ENCODE measurements at places on chromosomes 11 and 22.
A peak's percentile ranks its signal among the peaks of the same experiment; 100 is the strongest.

- no peak overlapping the region for H3K4me3 ChIP-seq
- peaks cover 12% of the 10 kb centered on the region for H3K36me3 ChIP-seq
- H3K4me1 ChIP-seq = no peaks in the 10 kb centered on the region
- H3K27ac ChIP-seq = no peak overlapping the region
- H3K27me3 ChIP-seq = no peaks in the 10 kb centered on the region
Observed at GRCh38 chr22:49768951-49769690, 58.6 kb downstream of the BRD1 start.

DNA sequence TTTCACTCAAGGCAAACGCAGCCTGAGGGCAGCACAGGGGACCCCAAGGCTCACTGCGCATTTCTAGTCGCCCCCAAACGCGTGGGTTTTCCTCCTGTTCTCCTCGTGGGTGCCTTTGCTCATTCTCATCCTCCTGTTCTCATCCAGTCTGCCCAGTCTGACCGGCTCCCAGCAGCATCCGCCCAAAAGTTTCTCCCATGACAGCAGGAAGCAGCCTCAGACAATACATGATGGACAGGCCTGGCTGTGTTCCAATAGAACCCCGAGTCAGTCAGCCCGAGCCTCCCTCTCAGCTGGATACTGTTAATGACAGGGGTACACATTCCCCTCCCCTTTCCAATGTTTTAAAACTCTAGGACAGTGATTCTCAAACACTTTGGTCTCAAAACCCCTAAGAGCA lies 22.5 kb upstream of the KRTAP5-7 start:
- H3K36me3 ChIP-seq = peaks cover 42% of the 10 kb centered on the region
- no peak for DNase-seq
- no peaks in the 10 kb centered on the region for H3K4me1 ChIP-seq
- no peak overlapping the region for H3K27ac ChIP-seq
- no peaks in the 10 kb centered on the region for H3K27me3 ChIP-seq
- no peak overlapping the region for H3K4me3 ChIP-seq

DNA sequence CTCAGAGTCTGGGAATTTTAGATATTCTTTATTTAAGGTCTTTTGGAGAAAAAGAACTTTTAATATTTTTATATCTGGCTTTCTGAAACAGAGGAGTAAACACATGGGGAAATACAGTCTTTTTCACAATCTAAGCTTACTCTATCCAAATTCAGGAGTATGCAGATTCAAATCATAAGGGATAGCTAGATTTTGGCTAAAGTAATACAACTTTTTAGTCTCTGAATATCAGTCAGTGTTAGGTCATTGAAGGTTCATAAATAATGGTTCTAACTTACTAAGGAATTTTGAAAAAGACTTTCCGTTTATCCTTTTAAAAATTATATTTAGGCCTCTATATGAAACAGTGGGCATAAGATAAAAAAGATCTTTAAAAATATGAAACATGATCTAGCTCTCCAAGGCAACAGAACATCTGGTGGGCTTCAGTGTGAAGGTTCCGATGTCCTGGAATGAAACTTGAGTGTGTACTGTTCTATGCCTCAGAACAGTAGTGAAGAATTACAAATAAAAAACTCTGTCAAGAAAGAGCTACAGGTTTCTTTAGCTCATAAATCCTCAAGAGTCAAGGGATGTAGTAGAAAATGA lies 165.2 kb upstream of the PDGFD start:
- no peaks in the 10 kb centered on the region for H3K27me3 ChIP-seq
- H3K4me1 ChIP-seq = no peaks in the 10 kb centered on the region
- DNase-seq = no peak
- H3K36me3 ChIP-seq = no peaks in the 10 kb centered on the region
- no peak overlapping the region for H3K4me3 ChIP-seq
- H3K27ac ChIP-seq = no peak overlapping the region

DNA sequence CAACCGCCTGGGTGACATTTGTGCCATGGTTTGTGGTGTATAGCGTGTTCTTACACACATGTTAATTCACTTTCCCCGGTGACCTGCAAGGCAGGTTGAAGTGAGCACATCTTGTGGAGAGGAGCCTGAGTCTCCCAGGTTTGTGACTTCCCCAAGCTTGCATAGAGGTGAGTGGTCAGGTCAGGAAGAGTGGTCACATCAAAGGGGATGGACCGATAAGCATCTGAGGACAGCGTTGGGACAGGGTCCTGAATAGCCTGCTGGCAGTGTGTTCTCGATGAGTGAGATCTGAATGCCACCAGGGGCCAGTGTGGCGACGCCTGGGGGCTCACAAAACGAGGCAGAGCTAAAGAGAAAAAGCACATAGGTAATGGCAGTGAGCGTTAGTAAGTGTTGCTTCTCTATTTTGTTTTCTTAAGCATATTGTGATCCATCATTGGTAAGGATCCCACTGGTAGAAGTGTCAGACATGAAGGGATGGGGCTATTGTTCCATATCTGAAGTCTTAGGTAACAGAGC lies 154.6 kb downstream of the GRIK4 start:
- no peak overlapping the region for H3K4me3 ChIP-seq
- H3K4me1 ChIP-seq = no peaks in the 10 kb centered on the region
- H3K27me3 ChIP-seq = no peaks in the 10 kb centered on the region
- H3K36me3 ChIP-seq = no peaks in the 10 kb centered on the region
- H3K27ac ChIP-seq = no peak overlapping the region
- no peak for DNase-seq

GRCh38 chr22:25449781-25450317 lies 114.6 kb upstream of the GRK3 start:
- H3K4me3 ChIP-seq = peak overlapping the region; percentile 96
- DNase-seq = no peak

DNA sequence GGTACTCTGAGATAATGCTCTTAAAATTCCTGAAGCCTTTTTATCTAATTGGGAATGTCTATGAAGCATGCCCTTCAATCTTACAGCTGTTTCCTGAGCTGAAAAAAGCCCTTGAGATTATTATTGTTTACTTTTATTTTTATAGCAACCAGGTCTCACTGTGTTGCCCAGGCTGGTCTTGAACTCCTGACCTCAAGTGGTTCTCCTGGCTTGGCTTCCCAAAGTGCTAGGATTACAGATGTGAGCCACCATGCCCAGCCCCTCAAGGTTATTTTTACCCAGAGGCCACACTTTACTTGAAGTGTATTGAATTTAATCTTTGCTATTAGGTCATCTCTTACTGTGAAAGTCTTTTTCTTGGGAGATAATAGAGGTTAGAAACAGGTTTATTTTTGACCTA lies 7.0 kb upstream of the SWAP70 start:
- H3K36me3 ChIP-seq = no peaks in the 10 kb centered on the region
- H3K27ac ChIP-seq = no peak overlapping the region
- peaks cover 3% of the 10 kb centered on the region for H3K27me3 ChIP-seq
- no peak for DNase-seq
- no peak overlapping the region for H3K4me3 ChIP-seq
- H3K4me1 ChIP-seq = no peaks in the 10 kb centered on the region

GRCh38 chr11:35594680-35595079 lies 23.6 kb upstream of the FJX1 start:
- H3K36me3 ChIP-seq = no peaks in the 10 kb centered on the region
- no peak overlapping the region for H3K27ac ChIP-seq
- peaks cover 7% of the 10 kb centered on the region for H3K27me3 ChIP-seq
- no peak overlapping the region for H3K4me3 ChIP-seq
- no peak for DNase-seq

Data from CD4-positive, CD25-positive, alpha-beta regulatory T cell (primary cell).